Stimulated activated CD4-positive, alpha-beta T cell treated with anti-CD3 and anti-CD28 coated beads, TNF-alpha, amount 100 ng/mL, for 4 hours (primary cell): ENCODE measurements at places on chromosomes 11 and 22.

- no peak for DNase-seq
These were observed 19.9 kb upstream of the FAT3 start for GRCh38 chr11:92204731-92205130.

GRCh38 chr11:37905707-37906417 lies 1307.8 kb upstream of the RAG2 start:
- no peak for DNase-seq

GRCh38 chr11:44531116-44531504 lies 34.4 kb upstream of the CD82 start:
- no peak for DNase-seq

GRCh38 chr11:47354913-47355282 lies 2.4 kb upstream of the MYBPC3 start:
- DNase-seq: no peak

GRCh38 chr22:32920032-32920628 lies 118.6 kb downstream of the TIMP3 start:
- DNase-seq: no peak

DNA sequence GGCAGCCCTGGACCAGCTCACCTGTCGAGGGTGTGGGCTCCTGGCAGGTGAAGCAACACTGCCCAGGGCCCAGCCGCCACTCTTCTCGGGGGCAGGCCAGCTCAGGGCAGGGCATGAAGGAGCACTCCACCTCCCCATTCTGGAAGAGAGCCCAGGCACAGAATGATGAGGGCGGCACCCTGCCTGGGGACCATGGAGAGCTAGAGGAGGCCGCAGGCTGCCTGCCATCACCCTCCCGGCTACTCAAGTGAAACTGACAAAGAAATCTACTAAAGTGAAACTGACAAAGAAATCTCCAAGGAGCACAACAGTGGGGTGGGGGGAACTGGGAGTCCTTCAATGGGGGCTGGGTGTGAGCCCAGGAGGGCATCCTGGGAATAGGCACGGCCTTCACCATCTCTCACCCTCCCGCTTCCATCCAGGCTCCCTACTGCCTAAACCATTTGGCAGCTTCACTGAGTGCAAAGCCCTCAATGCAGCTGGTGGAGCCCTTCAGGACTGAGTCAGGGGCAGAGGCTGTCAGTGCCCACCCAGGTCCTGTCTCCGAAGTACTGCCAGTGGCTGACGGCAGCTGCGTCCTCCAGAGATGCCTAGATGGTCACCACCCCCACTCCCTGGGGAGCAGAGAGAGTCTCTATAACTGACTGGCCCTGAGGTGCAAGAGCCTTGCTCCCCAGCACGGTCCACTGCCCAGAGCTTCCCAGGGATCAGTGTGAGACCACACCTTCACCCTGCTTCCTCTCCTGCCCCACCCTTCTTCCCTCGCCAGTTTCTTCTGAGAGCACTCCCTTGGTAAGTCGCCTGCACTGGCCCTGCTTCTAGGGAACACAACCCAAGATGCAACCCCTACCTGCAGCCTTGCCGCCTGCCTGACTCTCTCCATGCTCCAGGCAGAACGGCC lies 21.7 kb downstream of the VWCE start:
- no peak for DNase-seq

DNA sequence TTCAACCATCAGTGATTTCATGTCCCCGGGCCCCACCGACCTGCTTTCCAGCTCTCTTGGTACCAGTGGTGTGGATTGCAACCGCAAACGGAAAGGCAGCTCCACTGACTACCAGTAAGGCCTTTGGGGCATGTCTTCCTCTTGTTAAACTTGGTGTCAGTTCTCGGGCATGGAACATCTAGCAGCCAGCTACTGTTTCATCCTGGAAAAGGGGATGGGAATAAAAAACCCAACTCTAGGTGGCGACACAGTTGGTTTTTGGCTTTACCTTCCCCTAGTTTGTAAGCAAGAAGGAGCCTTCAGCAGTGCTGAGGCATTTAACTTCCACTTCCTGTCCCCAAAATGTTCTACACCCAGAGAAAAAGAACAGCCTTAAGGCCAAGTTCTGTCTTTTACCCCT lies 76.7 kb downstream of the BMAL1 start:
- no peak for DNase-seq

DNA sequence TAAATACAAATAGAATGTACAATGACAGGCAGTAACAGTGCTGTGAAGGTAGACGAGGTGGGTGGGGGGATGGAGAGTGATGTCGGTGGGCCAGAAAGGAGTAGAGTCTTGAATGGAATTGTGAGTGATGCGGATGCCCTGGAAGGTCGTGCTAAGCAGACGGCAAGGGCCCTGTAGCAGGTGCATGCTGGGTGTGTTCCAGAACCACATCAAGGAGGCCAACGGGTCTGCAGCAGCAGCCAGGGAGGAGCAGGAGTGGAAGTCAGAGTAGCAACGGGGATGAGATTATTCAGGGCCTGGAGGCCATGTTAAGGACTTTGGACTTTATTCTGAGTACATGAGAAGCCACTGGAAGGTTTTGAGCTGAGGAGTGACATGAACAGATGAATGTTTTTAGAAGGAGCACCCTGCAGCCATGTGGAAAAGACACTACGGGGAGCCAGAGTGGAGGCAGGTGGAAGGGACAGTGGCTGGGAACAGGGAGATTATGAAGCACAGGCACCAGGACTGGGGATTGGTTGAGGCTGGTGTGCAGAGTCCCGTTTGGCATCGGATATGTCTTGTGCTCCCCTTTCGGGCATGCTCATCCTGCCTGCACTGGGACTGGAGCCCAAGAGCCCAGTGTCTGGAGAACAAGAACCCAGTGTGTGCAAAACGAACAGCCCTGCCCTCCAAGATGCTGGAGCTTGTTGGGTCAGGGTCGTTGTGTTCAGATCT lies 74.1 kb downstream of the COMMD9 start:
- DNase-seq: no peak

DNA sequence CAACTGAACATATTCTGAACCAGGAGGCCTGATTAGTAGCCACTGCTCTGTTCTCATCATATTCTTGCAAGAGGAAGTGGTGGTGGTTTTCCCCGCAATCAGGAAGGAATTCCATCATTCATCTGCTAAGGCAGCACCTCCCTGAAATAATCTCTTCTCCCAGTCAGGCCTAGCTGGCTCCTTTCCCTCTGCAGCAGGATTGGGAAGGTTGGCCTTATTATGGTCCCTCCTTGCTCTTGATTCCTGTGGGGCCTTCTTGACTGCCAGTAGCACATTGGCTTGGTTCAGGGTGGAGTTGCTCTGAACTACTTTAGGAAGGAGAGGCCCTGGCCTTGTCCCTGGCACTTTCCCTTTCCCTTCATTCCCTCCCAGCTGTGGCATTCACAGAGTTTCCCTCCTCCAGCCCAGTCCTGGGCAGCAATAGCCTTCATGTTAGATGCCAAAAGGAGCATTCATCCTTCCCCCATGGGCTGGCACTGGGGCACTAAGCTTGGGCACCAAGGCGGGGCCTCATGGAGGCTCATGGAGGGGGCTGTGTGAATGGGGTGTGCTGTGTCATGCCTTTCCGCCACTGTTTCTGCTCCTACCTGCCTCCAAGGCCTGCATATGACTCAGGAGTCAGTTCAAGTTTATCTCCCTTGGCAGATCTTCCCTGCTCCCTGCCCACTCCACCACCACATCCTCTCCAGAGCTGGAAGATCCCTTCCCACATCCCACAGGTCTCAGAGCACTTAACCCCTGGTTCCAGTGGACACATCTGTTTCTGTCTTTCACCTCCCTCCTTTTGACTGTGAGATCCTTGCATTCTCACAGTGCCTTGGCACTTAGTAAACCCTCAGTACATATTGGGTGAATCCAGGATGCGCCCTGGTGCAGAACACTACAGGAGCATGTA lies 27.6 kb upstream of the CD44 start:
- DNase-seq: no peak

DNA sequence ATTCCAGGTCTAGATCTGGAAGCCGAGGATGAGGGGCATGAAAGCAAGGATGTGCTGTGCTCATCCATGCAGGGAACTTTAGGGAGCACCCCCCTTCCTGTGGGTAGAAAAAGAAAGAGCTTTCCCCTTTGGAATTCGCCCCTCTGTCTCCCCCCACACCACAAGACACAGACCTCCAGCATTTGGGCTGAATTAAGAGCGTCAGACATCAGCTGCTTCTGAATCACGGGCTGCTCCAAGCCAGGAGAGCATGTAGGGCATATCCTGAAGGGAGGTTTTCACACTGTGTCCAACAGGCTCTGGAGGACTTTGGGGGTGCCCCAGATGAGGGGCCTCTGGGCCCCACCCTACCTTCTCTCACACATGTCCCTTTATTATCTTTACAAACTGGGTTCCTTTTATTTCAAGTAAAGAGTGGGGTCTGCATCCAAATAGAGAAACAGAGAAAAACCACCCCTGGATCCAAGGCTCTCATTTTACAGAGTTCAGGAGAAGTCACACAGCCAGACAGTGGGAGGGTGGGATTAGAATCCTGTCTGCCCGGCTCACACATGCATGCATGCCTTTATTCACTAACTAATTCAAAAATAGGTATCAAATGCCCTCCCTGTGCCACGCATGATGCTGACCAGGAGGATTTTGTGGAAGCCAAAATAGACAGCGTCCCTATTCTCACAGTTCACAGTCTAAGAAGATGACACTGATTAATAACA lies 52.8 kb downstream of the LRRC32 start:
- DNase-seq: no peak
